Left ventricle myocardium superior (tissue), 1 donor: ENCODE measurements at places on chromosomes 6 and 20.

DNA sequence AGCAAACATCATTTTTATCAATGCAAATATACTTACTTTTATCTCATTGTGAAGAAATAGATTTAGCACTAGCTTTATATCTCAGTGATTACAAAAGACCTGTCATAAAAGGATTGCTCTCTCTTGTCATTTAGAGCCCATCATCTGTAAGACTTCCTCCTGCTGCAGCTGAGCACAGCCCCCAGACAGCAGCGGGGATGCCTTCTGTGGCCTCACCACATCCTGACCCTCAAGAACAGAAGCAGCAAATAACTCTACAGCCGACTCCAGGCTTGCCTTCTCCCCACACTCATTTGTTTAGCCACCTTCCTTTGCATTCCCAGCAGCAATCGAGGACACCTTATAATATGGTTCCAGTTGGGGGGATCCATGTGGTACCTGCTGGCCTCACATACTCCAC is 127.0 kb upstream of the EDN1 start:
- no peak for DNase-seq

DNA sequence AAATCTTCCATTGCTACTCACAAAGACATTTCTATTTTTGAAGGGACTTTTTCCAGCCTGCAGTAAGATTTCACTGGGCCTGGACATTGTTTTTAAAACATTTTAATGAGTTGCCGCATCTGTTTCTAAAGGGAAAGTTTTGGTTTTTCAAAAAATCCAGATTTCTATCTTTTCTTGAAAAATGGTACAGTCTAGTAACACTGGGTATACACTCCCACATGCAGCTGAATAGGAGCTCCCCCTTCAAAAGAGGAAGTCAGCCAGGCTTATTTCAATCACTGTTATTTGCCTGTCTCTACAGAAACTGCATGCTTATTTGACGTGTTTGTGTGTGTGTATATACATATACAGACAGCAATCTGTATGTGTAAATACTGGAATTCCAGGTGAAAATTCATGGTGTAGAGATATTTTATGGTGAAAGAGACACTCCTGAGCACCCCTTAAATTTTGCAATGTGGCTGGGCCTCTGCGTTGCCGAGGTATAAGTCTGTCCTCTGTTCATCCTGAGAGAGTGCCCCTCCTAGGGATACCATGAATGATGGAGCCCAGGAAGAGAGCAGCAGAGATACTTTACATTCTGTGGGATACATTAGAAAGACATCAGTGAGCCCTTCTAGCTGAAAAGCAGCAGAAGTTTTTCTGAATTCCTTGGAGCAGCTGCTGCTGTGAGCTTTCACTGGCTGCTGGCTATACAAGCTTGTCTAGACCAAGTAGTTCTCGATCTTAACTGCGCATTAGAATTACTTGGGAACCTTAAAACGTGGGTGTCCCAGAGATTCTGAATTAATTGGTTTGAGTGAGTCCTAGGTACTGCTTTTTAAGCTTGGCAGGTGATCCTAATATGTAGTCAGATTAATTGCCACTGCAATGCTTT is 12.0 kb upstream of the ABRACL start:
- no peak for DNase-seq

GRCh38 chr6:80183019-80183795 is 76.7 kb downstream of the BCKDHB start:
- no peak for DNase-seq

DNA sequence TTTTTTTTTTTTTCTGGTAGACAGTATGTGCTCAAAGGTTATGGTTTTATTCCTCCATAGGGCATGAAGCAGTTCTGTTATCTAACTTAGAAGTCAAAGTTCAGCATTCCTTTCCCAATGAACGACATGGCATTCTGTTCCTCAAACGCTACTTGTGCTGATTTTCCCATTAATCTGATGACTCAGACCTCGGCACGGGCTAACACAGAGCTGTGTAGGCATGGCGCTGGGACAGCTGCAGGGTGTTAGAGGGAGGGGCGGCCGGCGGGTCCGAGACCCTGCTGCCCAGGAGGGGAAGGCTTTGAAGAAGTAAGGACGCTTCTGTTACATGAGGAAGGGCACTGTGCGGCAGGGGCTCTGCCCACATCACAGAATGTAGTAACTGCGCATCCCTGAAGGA is 93.6 kb upstream of the AGPAT4 start:
- DNase-seq = no peak

- no peak for DNase-seq
Measured at GRCh38 chr6:93104195-93104817, 315.1 kb downstream of the EPHA7 start.

DNA sequence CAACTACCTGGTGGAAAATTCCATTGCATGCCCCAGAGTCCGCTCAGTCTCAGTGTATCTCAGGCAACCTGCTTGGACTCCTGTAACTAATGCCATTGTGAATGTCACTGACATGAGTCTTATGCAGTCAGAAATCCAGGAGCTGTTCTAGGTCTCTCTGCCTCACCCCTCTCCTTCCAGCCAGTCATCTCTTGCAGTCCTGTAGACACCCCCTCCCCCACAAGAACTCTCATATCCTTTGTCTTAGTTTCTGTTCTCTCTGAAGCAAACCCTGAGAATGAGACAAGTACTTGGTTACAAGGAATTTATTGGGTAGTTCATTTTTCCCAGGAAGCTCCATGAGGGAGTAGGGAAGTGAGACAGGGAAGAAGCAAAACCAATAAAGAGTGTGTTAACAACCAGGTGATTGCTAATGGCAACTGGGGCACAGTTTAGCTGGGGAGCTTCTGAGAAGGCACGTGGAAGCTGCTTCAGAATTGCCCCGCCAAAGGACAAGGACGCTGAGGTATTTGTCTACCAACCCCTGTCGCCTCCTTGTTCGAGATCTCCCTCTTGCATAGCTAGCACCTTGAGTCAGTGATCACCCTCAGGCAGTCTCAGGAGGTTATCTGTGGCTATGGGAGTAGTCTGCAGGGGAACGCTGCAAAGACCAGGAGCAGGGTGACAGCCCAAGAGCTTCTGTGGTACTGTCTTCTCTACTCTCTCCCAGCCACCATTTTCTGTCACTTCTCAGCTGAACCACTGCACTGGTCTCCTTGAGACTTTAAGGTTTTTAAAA is 911.4 kb upstream of the FLRT3 start:
- no peak for DNase-seq

GRCh38 chr6:1395941-1396908 is 6.8 kb downstream of the FOXF2 start:
- no peak for DNase-seq

DNA sequence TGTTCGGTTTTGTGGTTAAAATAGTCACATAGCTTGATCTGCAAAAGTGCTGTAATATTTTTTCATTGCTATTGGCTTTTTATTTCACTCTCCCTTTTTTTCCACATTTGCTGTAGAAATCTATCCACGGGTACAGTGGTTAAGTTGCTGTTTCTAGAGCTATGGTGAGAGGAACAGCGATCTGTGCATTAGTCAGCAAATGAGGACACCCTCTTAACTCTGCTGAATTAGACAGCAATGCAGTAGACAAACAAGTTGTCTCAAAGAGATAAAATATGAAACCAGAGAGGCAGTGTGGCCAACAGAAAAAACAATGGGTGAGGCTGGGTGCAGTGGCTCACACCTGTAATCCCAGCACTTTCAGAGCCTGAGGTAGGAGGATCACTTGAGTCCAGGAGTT is 17.6 kb upstream of the SYNJ2 start:
- no peak for DNase-seq

- DNase-seq = no peak
Measured at GRCh38 chr6:150925590-150925928, 60.1 kb downstream of the MTHFD1L start.

GRCh38 chr6:80647156-80647555 is 540.7 kb downstream of the BCKDHB start:
- DNase-seq = no peak

- DNase-seq = peak; percentile 55
Measured at GRCh38 chr6:21595285-21596144, 2.0 kb downstream of the SOX4 start.

- no peak for DNase-seq
Measured at GRCh38 chr20:33021879-33022278, 9.6 kb upstream of the BPIFB6 start.

DNA sequence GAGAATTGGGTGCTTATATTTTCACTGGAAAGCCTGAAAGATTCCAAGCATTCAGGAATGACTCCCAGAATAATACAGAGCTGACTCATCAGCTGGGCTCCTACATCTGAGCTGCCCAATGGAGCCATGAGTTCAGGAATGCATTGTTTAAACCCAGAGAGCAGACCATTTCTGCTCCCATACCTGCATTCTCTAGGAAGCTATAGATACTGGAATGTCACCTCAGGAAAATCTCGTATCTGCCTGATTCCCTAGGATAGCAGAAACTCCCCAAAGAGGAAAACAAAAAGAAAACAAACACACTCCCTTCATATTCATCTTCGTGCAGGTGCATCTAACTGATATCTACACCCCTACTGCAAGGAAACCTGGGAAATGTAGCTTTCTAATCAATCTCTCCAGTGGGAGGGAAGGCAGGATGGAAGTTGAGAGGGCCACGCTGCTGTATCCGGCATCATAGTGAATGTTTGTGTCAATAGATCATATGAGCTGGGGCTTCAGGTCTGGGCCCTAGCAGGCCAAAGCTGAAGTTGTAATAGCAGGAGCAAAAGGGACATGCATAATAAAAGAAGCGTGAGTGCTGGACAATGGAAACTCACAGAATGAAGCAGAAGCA is 8.2 kb upstream of the SLC2A12 start:
- no peak for DNase-seq

- DNase-seq = no peak
Measured at GRCh38 chr6:118735320-118735719, 83.9 kb upstream of the CEP85L start.

DNA sequence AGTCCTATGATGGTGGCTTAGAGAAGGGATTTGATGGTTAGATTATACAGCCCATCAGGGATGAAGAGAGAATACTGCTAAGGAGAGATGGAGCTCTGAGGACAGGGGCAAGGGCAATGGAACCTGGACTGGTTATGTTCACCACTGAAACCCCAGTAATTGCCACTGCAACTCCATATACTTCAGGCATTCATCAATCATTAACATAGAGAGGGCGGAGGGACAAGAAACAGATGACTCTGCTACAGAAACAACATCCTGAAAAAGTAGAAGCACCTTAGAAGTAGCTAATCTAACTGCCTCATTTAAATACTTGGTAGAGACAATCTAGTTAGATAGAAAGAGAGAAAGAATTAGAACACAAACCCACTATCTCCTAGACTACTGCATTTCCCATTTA is 89.8 kb downstream of the MDN1 start:
- no peak for DNase-seq
